ENCODE measurements at places on chromosomes 4 and X.

GRCh38 chrX:19709812-19710518 is 177.4 kb downstream of the SH3KBP1 start:
- DNase-seq: no peak

GRCh38 chr4:151408380-151408629 is 671 bp upstream of the FHIP1A start:
- no peak for DNase-seq

DNA sequence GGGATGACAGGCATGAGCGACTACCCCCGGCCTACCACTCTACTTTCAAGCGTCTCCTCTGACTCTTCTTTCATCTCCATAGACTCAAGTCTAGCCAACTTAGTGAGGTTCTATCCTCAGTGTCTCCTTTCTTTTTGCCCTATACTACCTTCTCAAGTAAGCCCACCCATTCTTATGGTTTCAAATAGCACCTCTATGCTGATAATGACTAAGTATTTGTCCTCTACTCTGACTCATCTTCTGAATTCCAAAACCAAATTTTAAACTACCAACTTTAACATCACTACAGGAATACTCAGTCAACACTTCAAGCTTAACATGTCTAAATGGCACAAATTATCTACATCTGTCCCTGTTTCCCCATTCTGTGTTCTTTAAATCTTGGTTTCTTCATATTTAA is 47.8 kb downstream of the ELF2 start:
- DNase-seq: no peak

DNA sequence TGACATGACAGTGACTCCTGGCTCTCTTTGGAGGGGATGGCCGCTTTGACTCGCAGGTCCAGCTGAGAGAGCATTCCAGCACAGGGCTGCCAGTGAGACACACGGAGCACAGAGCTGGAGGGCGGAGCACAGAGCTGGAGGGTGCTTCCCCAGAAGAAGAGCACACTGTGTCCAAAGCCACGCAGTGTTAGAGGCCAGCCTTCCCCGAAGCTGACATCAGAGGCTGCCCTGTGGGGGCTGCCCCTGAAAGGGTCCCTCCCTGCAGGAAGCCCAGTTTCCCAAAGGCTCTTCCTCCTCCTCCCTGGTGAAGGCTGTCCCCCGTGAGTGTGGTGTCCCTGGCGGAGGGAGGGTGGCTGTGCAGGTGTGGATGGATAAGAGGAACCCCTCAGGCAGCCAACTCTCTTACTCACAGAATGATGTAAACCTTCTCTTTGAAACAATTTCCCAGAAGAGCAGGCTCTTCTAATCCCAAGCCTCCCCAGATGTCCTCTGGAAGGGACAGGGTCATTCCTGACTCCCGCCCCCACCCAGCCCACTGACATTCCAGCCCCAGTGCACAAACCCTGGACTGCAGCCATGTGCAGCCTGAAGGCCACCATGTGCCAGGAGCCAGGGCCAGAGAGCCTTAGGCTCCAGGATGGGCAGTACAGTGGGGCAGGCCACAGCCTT is 53.4 kb downstream of the PSAPL1 start:
- no peak for DNase-seq

DNA sequence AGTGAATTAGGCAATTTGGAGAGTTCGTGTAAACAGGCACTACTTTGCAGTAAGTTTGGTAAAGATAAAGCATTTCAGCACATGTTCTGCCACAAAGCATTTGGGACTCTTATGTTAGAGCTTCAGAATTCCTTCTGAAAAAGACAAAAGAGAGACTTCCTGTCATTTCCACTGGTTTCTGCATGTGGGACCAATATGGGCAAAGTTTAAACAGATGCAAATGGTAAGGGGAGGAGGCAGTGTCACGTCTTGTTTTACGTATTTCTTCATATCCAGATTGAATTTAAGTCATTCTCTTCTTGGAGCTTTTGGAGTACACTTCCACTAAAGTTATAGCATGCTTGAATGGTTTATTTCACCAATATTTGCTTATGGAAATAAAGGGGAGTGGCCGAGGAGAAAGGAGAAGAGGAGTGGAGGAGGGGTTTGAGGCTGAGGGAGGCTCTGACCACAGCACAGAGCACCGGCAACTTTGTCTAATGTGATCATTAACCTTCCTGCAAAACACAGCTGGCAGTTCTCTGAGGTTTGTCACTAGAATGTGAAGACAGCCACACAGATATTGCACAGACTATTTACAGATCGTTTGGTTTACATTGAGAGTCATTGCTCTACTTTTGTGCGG is at the start of gene APELA:
TSS of gene APELA (plus strand) at position 479 of the 625 bp plus-strand sequence. CDS start 154 bp downstream, outside the sequence.
- DNase-seq: no peak

- DNase-seq: no peak
Observed at GRCh38 chrX:80747832-80748231, 61.8 kb downstream of the BRWD3 start.

- no peak for DNase-seq
Observed at GRCh38 chr4:138910914-138911336, 104.7 kb upstream of the NOCT start.

- DNase-seq: no peak
Observed at GRCh38 chrX:38347136-38347535, 5.3 kb upstream of the OTC start.

GRCh38 chr4:52876069-52876468 is 14.0 kb downstream of the RASL11B start:
- no peak for DNase-seq

GRCh38 chr4:190018201-190018920 is 8.7 kb downstream of the FRG2 start:
- DNase-seq: no peak

DNA sequence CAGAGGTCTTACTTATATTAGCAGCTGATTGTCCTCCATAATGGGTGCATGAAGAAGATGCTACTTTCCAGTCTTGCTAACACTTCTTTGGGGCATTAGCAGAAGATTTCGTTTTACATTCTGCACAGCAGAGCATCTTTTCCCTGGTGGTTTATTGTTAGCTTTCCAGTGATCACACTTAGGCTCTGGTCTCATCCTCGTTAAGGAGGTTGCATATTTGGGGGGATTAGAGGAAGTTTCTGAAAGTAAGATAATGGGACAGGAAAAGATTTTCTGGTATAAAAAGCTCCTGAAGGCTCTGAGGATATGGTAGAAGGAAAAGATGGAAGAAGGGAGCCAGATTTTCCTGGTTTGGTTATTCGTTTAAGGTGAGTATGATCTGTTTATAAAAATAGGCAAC is 134.1 kb downstream of the GATB start:
- DNase-seq: no peak

DNA sequence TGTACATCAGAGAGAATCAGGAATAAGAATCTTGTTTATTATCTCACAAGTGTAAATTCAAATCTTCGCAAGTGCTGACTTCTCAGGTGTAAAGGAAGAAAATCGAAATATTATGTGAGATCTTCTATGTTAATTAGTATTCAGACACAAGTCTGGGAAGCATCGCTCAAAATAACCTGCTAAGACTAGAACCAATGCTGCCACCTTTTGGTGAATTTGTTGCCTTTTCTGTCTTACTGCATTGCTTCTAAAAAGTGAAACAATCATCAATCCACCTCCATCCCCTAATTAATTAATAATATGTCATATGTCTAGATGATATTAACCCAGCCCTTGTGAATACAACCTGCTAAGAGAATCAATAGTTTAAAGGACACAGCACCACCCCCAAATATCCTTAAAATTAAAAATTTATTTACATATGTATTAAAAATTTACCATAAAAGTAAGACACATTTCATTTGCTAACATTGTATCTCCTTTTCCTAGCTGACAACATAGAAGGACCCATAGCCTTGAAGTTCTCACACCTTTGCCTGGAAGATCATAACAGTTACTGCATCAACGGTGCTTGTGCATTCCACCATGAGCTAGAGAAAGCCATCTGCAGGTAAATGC is 3.5 kb downstream of the EPGN start:
- DNase-seq: no peak

- DNase-seq: no peak
Observed at GRCh38 chr4:89290727-89291516, 16.7 kb downstream of the GPRIN3 start.

GRCh38 chrX:79415056-79415455 is 47.9 kb upstream of the ITM2A start:
- no peak for DNase-seq

- DNase-seq: no peak
Observed at GRCh38 chr4:124590480-124590879, 122.1 kb downstream of the ANKRD50 start.

GRCh38 chr4:16109256-16109655 is 25.4 kb upstream of the PROM1 start:
- DNase-seq: no peak

DNA sequence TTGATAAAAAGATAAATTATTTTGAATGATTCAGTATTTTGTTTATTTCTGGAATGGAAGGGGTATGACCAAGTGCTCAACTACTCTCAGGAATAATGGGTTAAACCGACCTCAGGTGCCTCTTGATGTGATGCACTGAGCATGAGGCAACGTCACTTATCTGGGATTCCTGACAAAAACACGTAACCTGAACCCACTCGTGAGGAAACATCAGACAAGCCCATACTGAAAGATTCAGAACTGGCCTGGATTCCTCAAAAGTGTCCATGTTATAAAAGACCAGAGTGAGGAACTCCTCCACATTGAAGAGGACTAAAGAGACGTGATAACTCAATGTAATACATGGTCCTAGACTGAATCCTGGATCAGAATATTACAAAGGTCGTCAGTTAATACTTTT is 144.0 kb downstream of the FNIP2 start:
- no peak for DNase-seq

- DNase-seq: no peak
Observed at GRCh38 chr4:27215220-27215826, 354.7 kb downstream of the STIM2 start.

GRCh38 chr4:70901607-70901983 is 574 bp upstream of the MOB1B start:
- DNase-seq: no peak

DNA sequence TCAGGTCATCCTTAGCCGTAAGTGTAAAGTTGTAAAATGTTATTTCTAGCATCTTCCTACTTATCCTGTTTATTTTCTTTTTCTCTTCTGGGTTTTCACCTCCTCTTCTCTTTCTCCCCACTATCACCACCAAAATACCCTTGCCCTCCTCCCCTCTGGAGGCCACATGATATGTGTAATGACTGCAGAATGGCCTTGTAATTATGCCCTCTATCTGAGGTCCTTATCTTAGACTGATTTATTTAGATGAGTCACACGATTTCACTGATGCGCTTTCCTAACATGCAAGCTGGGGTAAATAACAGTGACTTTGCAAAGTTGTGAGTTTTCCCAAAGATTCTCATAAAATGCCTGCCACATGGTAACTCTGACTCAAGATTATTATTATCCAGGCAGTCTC is 231.8 kb upstream of the GPRIN3 start:
- DNase-seq: no peak

GRCh38 chr4:137647375-137647774 is 115.1 kb upstream of the PCDH18 start:
- no peak for DNase-seq

DNA sequence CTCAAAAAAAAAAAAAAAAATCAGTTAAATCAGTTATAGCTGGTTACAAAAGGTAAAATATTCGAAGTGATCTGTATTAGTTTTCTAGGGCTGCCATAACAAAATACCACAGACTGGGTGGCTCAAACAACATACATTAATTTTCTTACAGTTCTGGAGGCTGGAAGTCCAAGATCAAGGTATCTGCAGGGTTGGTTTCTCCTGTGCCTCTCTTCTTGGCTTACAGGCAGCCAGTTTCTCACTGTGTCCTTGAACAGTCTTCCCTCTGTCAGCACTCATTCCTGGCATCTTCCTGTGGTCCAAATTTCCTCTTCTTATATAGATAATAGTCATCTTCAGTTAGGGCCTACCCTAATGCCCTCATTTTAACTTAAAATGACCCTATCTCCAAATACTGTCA is 239.9 kb downstream of the MGST2 start:
- DNase-seq: no peak

DNA sequence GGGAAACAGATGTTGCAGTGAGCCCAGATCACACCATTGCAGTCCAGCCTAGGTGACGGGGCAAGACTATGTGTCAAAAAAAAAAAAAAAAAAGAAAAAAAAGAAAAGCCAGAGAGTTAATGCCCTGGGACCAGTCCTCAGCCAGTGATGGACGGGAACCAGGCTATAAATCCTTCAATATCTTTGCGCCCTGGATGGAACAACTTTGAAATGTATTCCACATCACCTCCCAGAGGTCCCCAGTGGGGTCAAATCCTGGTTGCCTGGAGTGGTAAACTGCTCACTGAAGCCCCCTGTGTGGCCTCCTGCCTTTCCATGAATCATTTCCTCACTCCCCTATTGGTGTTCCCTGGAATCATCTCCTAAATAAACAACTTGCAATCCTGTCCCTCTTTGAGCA is 166.9 kb downstream of the DEFB131A start:
- DNase-seq: no peak

GRCh38 chrX:140526171-140526570 is 21.3 kb upstream of the SOX3 start:
- DNase-seq: no peak
